CD4-positive, alpha-beta T cell treated with Interleukin-2 at 100 ng/mL for 4 hours (primary cell): ENCODE measurements at places on chromosomes 7 and 10.

GRCh38 chr7:12612622-12613021 lies 42.1 kb downstream of the SCIN start:
- DNase-seq, result no peak

DNA sequence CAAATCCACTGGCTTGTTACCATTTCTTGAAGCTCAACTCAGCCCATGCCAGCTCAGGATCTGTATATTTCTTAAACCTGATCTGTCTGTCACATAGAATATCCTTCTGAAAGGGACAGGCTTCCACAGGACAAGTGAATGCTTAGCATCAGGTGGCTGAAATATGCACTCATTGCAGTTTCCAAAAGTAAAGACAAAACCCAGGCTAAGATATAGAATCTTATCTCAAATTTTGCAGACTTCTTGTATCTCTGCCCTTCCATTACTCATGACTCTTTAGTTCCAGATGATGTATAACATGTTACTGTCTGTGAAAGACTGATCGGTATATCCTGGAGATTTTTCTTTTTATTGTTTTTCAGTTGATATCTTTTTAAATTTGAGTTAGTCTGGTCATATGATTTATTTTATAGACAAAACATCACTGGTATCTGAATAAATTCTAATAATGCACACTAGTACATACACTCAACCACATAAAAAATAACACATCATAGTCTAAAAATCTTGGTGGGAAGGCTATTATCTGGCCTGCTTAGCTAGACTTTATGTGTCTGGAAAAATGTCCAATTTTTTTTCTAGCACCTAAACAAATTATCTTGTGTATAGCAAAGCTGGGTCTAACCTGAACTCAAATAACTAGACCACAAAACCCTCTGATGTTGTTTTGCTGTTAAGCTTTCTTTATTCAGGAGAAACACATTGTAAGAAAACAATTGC lies 182.6 kb downstream of the ADAM12 start:
- no peak for DNase-seq

DNA sequence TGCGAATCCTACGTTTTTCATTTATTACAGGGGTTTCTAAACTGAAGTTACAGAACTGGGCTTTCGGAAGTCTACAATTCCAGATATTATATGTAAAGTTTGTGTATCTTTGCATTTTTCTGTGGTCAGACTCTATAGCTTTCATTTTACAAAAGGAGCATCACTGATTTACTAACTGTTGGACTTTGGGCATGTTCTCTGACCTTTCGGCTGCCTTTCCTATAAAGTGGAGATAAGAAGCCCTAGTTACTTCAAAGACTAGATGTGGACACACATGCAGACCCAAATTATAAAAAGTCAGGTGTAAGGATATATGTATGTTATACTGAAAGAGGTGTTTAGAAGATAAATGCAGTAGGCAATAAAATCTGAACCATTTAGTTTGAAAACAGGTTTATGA lies 126.6 kb upstream of the PRKCQ start:
- DNase-seq, result no peak

- DNase-seq, result peak; percentile 23
Observed at GRCh38 chr7:47669178-47669891, 87.4 kb upstream of the TNS3 start.

GRCh38 chr10:68103901-68104300 lies 5.4 kb upstream of the MYPN start:
- no peak for DNase-seq

GRCh38 chr7:141262101-141263090 lies 188.5 kb downstream of the TMEM178B start:
- DNase-seq, result no peak

GRCh38 chr10:44971434-44971833 lies 7.2 kb downstream of the DEPP1 start:
- no peak for DNase-seq

GRCh38 chr7:24842029-24842428 lies 84.8 kb upstream of the GSDME start:
- DNase-seq, result no peak

- DNase-seq, result no peak
Observed at GRCh38 chr10:116270771-116271592, 2.0 kb downstream of the GFRA1 start.

- no peak for DNase-seq
Observed at GRCh38 chr7:70177166-70177565, 578.9 kb downstream of the AUTS2 start.

DNA sequence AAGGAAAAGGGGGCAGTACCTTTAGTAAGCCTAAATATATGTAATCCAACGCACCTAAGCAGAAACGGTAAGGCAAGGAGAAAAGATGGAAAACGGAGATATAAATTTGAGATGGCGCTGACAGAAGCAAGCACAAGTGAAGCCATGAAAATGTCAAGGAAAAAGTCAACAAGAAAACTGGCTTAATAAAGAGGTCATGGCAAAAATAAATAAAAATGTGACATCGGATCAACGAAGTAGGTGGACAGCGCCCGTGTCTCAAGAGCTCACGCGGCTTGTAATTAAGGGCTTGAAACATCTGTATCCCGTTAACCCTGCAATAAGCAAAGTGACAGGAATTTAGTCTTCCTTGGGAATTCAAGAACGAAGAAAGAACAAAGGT lies 611 bp downstream of the NDUFA5 start:
- DNase-seq, result no peak

DNA sequence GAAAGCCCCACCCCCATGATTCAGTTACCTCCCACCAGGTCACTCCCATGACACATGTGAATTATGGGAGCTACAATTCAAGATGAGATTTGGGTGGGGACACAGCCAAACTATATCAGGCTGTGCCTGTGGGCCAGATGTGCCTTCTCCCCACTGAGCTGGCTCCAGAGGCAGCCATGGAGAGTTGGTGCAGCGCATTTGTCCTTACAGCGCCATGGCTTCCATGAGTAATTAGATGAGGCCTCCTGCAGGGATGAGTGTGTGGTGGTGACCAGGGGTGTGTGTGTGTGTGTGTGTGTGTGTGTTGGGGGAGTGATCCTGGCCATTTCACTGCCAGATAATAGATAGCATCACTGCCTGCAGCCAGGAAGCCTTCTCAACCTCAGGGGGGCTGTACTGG lies 94.6 kb downstream of the FANK1 start:
- no peak for DNase-seq

DNA sequence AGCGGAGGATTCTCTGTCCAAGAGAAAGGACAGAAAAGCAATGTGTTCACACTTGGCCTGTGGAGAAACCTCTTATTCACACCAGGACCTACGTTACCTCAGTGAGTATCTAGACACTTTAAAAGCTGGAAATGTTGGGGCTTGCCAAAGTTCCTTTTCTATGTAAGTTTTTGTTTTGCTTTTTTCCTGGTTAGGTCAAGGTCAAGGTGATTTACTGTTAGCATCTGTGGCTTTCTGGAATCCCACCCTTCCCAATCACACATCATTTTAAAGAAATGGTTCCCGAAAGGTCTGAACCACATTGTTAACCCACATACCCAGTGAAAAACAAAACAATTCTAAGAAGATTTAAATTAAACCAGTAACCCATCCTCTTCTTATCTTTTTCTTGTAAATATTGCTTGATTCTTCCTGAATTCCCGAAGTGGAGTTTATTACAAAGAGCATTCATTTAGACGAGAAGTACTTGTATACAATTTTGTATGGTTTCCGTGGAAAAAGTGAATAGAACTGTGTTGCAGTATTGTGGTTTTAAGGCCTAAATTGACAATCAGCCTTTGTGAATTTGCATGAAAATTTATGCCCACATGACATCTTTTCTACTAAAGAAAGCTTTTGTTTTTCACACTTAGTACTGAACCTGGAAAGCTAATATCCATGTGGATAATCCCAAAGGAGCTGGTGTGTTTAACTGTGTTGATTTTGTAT lies 827.0 kb upstream of the IGFBP3 start:
- no peak for DNase-seq

- no peak for DNase-seq
Observed at GRCh38 chr7:13602036-13602435, 387.4 kb downstream of the ETV1 start.

- no peak for DNase-seq
Observed at GRCh38 chr10:77422491-77423338, 214.9 kb downstream of the KCNMA1 start.

- no peak for DNase-seq
Observed at GRCh38 chr7:34281260-34281659, 375.9 kb downstream of the BMPER start.

DNA sequence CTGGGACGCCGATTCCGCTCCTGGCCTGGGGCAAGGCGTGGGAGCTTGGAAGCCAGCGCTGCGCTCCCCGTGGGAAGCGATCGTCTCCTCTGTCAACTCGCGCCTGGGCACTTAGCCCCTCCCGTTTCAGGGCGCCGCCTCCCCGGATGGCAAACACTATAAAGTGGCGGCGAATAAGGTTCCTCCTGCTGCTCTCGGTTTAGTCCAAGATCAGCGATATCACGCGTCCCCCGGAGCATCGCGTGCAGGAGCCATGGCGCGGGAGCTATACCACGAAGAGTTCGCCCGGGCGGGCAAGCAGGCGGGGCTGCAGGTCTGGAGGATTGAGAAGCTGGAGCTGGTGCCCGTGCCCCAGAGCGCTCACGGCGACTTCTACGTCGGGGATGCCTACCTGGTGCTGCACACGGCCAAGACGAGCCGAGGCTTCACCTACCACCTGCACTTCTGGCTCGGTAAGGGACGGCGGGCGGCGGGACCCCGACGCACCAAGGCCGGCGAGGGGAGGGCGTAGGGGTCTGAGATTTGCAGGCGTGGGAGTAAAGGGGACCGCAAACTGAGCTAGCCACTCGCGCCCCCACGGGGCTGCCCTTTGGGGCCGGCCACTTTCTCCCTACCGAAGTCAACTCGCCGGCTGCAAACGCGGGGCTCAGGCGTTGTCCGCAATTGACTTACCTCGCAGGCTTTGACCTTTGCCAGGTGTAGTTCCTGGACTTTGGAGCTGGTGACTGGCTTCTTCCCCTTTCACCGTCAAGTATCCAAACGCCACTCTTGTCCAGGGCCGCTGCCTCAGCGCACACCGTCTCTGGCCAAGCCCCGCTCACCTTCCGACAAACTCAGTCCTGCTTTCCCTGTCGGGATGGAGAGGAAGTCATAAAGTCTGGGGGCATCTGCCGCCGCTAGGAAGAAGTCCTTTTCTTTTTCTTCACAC lies at the start of gene SCIN:
TSS of gene SCIN (plus strand) at position 187 of the 928 bp plus-strand sequence. CDS start at position 254, 67 bp downstream.
- DNase-seq, result no peak

DNA sequence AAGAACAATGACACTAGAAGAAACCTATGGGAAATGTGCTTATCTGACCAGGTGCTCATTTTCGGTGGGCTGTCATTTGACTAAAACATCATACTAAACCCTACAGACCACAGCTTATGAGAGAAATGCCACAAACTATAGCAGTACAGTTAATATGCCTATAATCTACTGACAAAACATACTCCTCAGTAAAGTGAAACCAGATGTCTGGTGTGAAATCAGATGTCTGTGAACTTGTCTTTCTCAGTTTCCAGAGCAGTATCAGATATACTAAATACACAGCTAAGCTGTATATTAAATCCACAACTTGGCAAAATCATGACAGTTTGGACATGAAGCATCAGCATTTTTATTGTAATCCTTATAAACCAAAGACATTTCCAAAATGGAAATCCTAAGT lies 3.3 kb downstream of the IMMP2L start:
- DNase-seq, result no peak

- DNase-seq, result no peak
Observed at GRCh38 chr7:157763279-157764000, 426.6 kb downstream of the DNAJB6 start.

- DNase-seq, result no peak
Observed at GRCh38 chr10:80280071-80280800, 9.2 kb downstream of the MAT1A start.

DNA sequence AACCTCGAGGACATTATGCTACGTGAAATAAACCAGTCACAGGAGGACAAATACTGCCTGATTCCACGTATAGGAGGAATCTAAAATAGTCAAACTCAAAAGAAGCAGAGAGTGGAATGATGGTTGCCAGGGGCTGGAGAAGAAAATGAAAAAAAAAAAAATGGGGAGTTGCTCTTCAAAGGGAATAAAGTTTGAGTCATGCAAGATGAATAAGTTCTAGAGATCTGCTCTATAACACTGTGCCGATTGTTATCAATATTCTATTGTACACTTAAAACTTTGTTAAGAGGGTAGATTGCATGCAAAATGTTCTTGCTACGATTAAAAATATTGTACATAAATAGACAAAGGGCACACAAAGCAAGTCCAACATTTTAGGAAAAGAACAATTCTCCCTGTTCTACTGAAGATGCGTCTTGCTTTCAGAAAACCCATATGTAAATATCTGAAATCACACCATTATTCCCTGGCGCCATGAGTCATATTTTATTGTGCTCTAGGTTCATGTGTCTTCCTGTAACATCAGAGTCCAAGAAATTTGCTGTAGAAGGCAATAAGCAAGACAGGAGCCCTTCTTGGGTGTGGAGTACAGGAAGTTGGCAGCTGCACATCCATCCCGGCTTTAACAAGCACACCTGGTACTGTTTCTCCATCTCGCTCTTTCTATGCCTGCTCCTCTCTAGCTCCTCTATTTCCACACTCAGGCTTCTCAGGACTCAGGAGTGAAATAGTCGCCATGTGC lies 145.9 kb downstream of the GFRA1 start:
- no peak for DNase-seq

DNA sequence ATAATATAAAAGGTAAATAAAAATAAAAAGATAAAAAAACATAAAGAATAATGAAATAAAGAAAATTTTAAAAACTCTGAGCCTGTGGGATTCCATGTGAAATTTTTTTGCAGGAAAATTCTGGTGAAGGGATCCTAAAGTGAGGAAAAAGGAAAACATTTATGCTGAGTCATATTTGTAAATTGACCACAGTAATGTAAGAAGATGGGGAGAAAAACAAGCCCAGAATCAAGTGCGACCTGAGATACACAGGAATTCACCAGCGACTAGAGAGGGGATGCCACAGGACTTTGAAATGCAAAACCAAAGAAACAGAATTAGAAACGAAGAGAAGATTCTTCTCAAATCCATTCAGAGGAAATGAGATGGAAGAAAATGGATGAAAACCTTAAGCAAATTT lies 133.8 kb upstream of the PFKP start:
- no peak for DNase-seq

DNA sequence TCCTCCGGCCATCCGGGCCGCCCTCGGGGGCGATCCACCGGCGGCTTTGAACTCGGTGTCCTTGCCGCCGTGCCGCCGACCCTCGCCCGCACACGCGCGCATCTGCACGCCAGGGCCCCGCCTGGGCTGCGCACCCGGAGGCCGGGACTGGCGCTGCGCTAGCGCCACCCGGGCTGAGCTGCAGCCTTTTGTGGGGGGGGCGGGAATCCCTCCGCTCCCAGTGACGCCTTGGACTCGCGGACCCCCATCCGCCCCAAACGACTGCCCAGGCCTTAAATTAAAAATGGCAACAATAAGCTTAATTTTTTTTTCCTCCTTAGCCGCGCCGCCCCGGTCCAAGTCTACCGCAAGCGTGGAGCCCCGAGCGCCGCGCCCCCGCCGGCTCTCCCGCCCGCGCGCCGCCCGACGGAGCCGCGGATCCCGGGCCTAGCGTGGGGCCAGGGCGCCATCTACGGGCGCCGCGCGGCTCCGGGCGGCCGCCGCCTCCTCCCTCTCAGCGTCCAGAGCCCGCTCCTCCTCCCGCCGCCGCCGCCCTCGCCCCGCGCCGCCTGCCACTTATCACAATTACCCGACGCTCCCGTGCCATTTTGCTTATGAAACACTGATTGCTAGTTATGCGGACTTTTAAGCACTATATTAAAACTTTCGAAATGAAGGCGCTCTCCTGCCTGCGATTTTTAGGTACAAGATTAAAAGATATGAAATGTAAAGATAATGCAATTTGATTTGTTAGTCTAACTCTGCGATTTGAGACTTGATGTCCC lies 7.5 kb upstream of the EBF3 start:
- no peak for DNase-seq
